M059J (cell line): ENCODE measurements at places on chromosomes 6 and 20. TPM values are rescaled to one million over a fixed set of nuclear protein-coding genes. Genes with fewer than 3 reads are reported as not detected.

The PSMA7 gene
- 881 and 940 TPM in 2 replicates for total RNA-seq

The COL21A1 gene
- total RNA-seq: 1.4 and 41.5 TPM in 2 replicates

The SLC22A1 gene
- 0.05 TPM in 1 of 2 replicates, not detected in the other for total RNA-seq

DNA sequence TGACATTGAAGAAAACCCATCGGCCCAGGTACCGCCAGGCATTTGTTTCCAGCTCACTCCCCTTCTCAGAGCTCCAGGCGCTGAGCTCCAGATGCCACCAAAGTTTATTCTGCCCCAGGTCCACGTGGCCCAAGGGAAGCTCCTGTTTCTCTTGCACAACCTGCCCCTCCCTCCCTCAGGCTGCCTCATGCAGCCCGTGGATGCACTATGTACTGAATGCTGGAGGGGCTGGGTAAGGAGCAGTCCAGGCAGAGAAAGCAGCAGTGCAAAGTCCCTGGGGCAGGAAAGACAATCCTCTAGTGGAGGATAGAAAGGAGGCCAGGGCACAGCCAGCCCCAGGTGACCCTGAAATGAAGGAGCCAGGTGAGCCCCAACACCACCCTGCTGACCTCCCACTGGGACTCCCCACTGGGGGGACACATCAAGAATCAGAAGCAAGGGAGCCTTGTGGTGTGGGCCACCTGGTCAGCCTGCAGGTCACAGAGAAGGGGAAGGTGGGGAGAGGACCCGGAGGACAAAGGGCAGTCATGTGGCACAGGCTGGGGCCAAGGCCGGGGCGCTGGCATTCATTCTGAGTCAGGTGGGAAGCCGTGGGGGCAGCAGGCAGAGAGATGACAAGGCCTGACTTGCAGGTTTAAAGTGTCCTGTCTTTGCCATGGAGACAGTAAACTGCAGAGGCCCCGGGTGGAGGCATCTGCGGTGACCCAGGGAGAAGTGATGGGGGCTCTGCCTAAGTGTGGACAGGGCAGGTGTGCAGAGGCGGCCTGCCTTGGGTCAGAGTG is 230.1 kb downstream of the PREX1 start:
- DNase-seq: peak; percentile 16

GRCh38 chr6:159329081-159329480 is 159.9 kb downstream of the FNDC1 start:
- no peak for DNase-seq

GRCh38 chr20:36147690-36148089 is 6.8 kb upstream of the EPB41L1 start:
- DNase-seq: no peak

DNA sequence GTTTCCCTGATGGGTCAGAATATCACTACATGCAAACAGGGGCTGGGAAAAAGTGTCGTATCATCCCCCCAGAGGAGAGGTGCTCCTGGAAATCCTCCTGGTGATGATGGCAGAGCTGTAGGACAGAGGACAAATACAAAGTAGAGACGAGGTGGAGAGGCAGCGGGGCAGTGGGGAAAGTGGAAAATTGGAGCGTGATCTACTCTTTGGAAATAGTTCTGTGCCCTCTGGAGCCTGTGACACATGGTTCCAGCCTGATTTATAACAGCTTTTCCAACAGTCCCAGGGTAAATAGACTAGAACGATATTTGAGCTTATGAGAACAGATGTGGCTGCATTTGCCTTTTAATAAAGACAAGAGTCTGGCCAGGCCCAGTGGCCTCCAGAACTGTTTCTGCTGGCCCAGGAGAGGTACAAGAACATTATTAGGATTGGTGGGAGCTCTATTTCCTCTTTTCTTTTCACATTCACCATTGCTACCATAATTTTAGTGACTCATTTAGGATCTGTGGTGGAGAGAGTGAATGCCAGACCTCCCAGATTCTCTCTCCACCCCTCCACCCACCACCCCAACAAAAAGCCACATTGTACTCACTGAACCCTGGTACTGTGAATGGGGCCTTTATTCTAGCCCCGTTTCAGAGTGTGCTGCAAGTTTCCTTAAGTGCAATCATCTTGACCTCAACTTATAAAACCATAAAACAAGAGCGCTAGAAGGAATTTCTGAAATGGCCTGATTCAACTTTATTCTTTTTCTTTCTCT is 78.3 kb downstream of the BTBD3 start:
- DNase-seq: peak; percentile 60

DNA sequence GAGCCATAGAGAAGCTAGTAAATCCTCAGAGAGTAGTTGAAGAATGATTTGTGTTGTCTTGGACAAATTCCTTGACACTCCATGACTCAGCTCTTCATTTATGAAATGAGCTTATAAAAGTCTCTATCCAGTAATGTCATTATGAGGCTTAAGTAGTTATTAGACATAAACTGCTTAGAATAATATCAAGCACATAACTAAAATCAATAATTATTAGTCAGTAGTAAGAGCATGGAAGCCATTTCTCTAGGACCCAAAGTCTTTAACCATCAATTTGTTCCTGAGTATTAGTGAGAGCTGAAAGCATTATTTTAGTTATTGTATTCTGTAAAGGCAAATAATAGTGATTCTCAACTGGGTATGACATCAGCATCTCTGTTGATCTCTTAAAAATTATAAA is 1140.2 kb downstream of the HACE1 start:
- DNase-seq: no peak
